Central memory CD4-positive, alpha-beta T cell (primary cell): ENCODE measurements at places on chromosomes 6 and 20.

GRCh38 chr20:62921119-62921687 is 5.1 kb downstream of the DIDO1 start:
- DNase-seq = peak; percentile 63

- no peak for DNase-seq
Observed at GRCh38 chr20:20005342-20005741, 11.8 kb upstream of the NAA20 start.

DNA sequence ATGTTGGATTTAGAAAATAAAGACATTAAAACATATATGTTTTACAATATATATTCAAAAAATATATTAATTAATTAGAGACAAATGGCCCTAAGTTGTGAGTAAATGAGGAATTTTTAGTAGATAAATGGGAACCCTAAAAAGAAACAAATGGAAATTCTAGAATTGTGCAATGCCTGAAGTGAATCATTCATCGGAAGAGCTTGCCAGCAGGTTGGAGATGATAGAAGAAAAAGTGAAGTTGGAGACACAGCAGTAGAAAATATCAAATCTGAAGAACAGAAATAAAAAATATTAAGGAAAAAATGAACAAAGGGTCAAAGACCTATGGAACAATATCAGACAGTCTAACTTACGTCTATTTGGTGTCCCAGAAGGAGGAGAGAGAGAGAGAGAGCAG is 109.4 kb upstream of the NEDD9 start:
- DNase-seq = no peak

- DNase-seq = no peak
Observed at GRCh38 chr6:25794784-25795183, 37.1 kb downstream of the SLC17A1 start.

- DNase-seq = no peak
Observed at GRCh38 chr6:54697424-54697823, 149.1 kb upstream of the FAM83B start.

- DNase-seq = no peak
Observed at GRCh38 chr20:15854911-15855310, 718.3 kb downstream of the KIF16B start.

DNA sequence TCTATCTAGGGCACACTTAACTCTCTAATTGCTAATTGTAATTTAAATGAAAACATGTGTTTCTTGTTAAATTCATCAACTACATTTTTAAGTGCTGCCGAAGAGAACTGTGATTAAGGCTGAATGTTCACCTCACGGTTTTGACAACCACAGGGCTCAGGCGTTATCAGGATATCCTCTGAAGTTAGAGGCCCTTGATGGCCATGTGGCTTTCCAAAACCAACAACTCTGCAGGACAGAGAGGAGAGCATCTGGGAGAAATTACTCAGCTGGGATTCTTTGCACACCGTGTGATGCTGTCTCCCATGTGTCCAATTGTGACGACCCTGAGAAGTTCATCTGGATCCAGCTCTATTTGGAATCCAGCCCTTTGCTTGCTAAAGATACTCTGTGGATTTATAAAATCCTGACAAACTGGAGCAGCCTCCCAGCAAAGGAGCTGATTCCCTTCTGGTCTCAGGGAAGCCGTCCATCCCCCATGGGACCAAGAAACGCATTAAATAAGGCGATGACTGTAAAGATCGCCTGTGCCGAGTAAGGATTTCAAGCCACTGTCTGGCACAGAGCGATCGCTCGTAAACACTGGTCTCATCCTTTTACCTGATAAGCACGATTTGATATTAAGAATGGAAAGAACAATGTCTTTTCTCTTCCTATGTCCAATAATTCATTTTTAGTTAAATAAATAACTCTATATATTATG is 401.1 kb downstream of the CD83 start:
- no peak for DNase-seq

DNA sequence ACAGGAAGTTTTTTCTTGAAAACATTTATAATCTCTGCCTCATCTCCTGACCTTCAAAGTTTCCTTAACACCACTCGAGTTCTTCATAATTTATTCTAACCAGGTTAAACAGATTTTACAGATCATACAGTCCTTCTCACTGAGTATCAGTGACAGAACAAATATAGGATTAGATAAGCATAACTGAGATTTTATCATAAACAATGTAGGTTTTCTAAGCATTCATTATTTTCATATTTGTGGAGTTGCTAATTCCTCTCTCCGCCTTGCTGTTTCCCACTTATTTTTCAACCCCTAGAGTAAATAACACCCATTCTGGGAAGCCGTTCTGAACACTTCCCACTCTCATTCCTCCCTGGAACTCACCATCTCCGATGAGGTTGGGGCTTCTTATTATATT is 229.9 kb downstream of the HACE1 start:
- DNase-seq = no peak

DNA sequence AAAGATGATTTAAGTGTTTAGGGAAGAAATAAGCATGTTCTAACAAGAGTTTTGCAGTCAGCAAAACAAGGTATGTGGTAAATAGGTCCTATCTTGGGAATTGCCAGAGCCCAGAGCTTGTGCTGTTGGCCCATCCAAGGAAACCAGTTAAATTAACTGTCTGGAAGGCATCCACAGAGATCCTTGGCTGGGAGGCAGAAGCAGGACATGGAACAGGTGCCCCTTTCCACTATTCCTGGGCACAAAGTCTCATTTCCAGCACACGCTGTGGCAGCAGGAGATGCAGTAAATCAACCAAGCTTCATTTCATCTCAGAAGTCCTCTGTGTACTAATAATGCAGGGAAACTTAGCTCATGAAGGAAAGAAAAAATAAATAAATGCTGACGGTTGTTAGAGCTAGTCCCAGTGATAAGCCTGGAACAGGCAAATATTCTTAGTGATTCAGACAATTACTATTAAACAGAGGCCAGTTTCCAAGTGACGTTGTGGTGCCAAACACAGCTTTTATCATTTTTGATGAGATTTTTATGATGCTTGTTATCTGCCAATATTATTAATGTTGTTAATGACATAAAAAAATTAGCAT is 39.8 kb upstream of the SNAP25 start:
- no peak for DNase-seq

DNA sequence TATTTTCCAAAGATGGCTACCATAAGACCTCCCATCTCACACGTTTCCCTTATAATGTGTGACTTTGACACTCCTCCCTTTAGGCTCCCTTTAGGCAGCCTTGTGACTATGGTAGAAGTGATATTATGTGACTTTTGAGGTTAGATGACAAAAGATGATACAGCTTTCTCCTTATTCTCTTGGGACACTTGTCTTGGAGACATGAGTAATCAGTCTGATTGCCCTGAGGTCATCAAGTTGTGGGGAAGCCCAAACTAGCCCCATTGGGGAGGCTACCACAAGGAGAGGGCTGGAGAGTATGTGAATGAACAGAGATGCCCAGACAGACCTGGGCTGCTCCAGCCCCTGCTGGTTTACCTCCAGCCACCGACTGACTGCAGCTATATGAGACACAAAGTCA is 10.6 kb upstream of the DLK2 start:
- no peak for DNase-seq

- DNase-seq = no peak
Observed at GRCh38 chr6:138468320-138469015, 30.8 kb downstream of the NHSL1 start.

DNA sequence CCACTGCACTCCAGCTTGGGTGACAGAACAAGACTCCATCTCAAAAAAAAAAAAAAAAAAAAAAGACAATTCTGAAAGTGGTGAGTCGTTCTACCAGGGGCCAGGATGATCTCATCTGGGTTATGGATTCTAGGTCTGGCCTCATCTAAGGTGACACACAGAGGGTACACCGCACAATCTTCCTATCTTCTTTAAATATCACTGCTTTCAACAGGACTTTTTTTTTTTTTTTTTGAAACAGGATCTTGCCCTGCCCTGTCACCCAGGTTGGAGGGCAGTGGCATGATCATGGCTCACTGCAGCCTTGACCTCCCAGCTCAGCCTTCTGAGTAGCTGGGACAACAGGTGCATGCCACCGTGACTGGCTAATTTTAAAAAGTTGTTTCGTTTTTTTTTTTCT is 67.7 kb downstream of the SLC16A10 start:
- no peak for DNase-seq

GRCh38 chr20:63702036-63702665 is 5.6 kb downstream of the ARFRP1 start:
- DNase-seq = no peak

DNA sequence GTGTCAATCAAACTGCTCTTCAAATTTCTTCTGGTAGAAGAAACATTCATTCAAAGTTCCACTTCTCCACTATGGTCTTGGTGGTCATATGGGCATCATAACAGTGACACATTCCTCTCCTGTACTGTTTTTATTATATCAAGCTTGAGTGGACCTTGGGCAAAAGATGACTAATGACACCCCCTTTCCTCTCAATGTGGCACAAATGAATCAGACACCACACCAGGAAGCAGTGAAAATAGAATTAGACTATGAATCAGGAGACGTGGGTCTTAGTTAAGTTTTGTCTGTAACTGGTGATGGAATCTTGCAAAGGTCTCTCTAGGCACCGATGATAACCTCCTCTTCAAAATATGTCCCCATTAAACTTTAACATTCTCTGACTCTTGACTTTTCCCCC is 9.0 kb upstream of the NRSN1 start:
- DNase-seq = no peak

DNA sequence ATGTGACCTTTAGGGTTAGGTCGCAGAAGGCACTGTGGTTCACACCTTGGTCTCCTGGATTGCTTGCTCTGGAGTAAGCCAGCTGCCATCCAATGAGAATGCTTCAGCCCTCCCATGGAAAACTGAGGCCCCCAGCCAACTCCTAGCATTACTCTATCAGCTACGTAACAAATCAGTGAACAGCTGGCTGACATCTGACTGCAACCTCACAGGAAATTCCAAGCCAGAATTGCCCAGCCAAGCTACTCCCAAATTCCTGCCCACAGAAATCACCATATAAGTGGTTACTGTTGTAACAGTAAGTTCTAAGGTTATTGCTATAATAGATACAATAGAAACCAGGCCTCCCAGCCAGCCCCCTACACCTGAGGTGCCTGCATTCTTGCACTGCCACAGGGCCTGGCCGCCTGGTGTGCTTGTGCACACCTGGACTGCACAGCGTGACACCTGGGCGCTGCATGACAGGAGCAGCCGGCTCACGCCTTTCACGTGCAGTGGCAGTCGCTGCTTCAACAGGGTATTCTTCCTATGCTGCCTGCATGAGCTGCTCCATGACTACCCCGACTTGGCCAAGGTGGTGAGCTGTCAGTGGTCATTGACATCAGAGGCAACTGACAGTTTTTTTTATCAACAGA is 429.7 kb upstream of the RUNX2 start:
- no peak for DNase-seq

DNA sequence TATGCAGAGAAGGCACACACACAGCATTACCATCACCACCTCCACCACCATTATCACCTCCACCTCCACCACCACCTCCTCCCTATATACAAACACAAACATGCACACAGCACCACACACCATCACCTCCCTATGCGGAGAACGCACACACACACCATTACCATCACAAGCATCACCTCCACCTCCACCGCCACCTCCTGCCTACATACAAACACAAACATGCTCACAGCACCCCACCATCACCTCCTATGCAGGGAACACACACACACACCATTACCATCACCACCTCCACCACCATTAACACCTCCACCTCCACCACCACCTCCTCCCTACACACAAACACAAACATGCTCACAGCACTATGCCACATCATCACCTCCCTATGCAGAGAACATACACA is 236.5 kb upstream of the AFDN start:
- no peak for DNase-seq

DNA sequence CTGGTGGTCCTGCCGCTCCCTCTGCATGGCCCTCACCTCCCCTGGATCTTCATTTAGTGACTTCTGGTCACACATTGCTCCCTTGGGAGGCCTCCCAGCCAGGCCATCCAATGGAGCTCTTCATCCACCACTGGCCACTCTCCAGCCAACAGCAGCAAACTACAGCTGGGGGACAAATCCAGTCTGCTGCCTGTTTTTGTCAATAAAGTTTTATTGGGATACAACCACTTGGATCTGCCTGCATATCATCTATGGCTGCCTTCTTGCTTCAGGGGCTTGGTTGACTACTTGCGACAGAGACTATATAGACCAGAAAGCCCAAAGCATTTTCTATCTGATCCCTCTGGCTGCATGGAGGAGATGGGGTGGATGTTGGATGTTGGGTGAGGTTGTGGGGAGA is 156.6 kb upstream of the SULF2 start:
- DNase-seq = no peak

- no peak for DNase-seq
Observed at GRCh38 chr6:163579111-163579879, 164.8 kb downstream of the QKI start.

DNA sequence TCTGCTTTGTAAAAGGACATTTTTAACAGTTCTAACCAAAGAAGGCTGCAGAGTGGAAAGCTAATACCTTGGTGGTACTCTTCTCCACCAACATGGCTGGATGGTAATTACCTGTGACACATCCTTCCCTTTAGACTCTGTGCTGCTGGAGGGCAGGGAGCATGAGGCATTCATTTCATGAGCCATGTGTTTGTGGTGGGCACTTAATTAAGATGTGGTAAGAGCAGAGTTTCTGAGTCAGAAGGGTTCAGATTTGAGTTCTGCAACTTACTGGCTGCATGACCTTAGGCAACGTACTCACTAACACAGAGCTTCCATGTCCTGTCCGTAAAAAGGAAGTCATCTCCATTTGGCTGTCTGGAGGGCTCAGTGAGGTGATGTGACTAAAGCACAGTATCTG is 9.1 kb upstream of the ZNF133 start:
- DNase-seq = no peak

GRCh38 chr20:61901392-61902220 is 164.1 kb downstream of the TAF4 start:
- DNase-seq = no peak

GRCh38 chr20:61288331-61288784 is 36.3 kb downstream of the CDH4 start:
- DNase-seq = no peak

DNA sequence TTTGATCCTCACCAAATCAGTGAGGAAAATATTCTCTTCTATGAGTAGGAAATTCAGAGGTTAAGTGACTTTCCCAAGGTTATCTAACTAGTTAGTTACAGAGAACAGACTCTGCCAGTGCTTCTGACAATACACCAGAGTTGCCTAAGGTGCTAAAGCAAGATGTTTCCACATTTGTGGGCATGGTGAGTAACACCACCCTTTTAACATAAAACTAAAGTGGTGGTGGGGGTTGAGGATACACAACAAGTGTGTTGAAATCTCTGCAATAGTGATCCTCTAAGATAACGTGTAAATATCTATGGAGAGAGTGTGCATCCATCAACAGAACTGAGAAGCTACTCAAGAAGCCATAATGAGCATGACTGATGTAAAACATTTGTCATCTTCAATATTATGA is 11.7 kb downstream of the VNN2 start:
- no peak for DNase-seq

GRCh38 chr20:25050501-25051350 is 7.2 kb downstream of the ACSS1 start:
- DNase-seq = no peak
